ENCODE measurements at places on chromosomes 3 and 15. TPM values are rescaled to one million over a fixed set of nuclear protein-coding genes. Genes with fewer than 3 reads are reported as not detected.

Gene ISY1
- total RNA-seq: 18.7 TPM

Gene GLDN
- total RNA-seq: not detected

Gene MAP3K13
- total RNA-seq: 40.7 TPM

Gene FBN1
- total RNA-seq: 353 TPM

Gene MYH15
- total RNA-seq: not detected

Gene STAC
- 22.1 TPM for total RNA-seq

Gene SCAANT1
- not detected for total RNA-seq

Gene RARB
- 4.3 TPM for total RNA-seq

Gene MUSTN1
- not detected for total RNA-seq

Gene FGF7
- total RNA-seq: 0.15 TPM

Gene MST1
- total RNA-seq: 2.3 TPM

Gene ITGA11
- 9.2 TPM for total RNA-seq

Gene CACNA2D3
- 3.2 TPM for total RNA-seq

Gene HIGD2B
- total RNA-seq: 0.15 TPM

Gene ARIH2
- total RNA-seq: 63.2 TPM

Gene KLF15
- under 0.01 TPM for total RNA-seq

Gene DUOX2
- 0.05 TPM for total RNA-seq

Gene SQOR
- 313 TPM for total RNA-seq

Gene OR5K2
- not detected for total RNA-seq
